ENCODE measurements at places on chromosomes 3 and 15. TPM values are rescaled to one million over a fixed set of nuclear protein-coding genes. Genes with fewer than 3 reads are reported as not detected.

DNA sequence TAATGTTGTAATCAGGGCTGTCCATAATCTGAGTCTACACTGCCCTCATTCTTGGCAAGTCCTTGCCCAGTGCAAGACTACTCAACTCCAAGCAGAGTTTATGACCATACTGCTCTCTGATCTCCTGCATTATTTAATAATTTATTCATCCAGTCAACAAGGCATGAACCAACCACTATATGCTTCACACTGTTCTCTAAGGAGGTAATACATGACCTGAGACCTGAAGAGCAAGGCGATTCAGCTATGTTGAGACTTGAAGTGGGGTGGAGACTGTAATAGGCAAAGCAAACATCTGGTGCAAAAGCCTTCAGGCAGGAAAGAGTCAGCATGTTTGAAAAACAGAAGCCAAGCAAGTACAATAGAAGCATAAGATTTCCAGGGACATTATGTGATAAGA lies 1362.8 kb downstream of the ROBO2 start:
- no peak for DNase-seq

- DNase-seq: no peak
These were observed 196.4 kb downstream of the RORA start for GRCh38 chr15:61032600-61033286.

DNA sequence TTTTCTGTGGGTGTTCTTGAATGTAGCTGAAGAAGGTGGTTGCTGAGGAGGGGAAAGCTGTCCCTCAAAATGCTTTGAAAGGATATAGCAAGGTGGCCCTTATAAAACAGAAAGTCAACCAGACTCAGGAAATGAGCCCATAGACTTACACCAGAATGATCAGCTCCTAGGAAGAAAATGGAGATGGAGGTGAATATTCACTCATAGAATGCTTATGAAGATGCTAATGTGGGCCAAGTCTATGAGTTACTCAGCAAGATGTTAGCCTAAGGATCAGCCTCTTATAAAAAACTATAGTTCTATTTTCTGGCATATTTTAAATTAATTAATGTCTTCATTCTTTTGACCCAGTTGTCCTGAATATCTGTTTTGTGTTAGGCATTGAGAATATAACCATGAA lies 1054.0 kb downstream of the AGBL1 start:
- DNase-seq: no peak

GRCh38 chr15:75145027-75145841 lies 56.4 kb upstream of the C15orf39 start:
- no peak for DNase-seq

The ARHGAP11A gene
- 3.5 TPM for total RNA-seq
